ENCODE measurements at places on chromosomes 3 and 15. TPM values are rescaled to one million over a fixed set of nuclear protein-coding genes. Genes with fewer than 3 reads are reported as not detected.

FSTL1 gene
- 12.3 TPM for polyA plus RNA-seq

UACA gene
- polyA plus RNA-seq = 0.10 TPM

CHCHD4 gene
- 32.8 TPM for polyA plus RNA-seq

SLC2A2 gene
- not detected for polyA plus RNA-seq

ZBBX gene
- 2.7 TPM for polyA plus RNA-seq

GOLGA8T gene
- polyA plus RNA-seq = not detected

CAND2 gene
- 21.8 TPM for polyA plus RNA-seq

CYP1A2 gene
- polyA plus RNA-seq = not detected

KLHL40 gene
- polyA plus RNA-seq = not detected

CFAP92 gene
- polyA plus RNA-seq = 1.6 TPM

RHOV gene
- 2.8 TPM for polyA plus RNA-seq

IL17RB gene
- polyA plus RNA-seq = 2.2 TPM

MEX3B gene
- polyA plus RNA-seq = 38.8 TPM

PRSS50 gene
- polyA plus RNA-seq = not detected

SMCO1 gene
- polyA plus RNA-seq = not detected

MYRIP gene
- polyA plus RNA-seq = 0.76 TPM

GOLGA6L7 gene
- polyA plus RNA-seq = not detected

PFN2 gene
- polyA plus RNA-seq = 542 TPM

EMC7 gene
- polyA plus RNA-seq = 69.6 TPM

TIPARP gene
- polyA plus RNA-seq = 5.2 TPM

AVEN gene
- polyA plus RNA-seq = 8.8 TPM

BFSP2 gene
- polyA plus RNA-seq = not detected

CHRNA3 gene
- 2.4 TPM for polyA plus RNA-seq

EPHA3 gene
- 33.0 TPM for polyA plus RNA-seq

RYK gene
- polyA plus RNA-seq = 67.7 TPM

NLGN1 gene
- polyA plus RNA-seq = 2.7 TPM

ERC2 gene
- polyA plus RNA-seq = 60.4 TPM

GATM gene
- polyA plus RNA-seq = 13.3 TPM

REC114 gene
- polyA plus RNA-seq = not detected

CPNE4 gene
- 0.59 TPM for polyA plus RNA-seq

SPTBN5 gene
- polyA plus RNA-seq = 0.04 TPM

GCHFR gene
- 7.2 TPM for polyA plus RNA-seq

TNNC1 gene
- polyA plus RNA-seq = not detected

TPRA1 gene
- 26.5 TPM for polyA plus RNA-seq

ATP13A4 gene
- polyA plus RNA-seq = 6.2 TPM

GPR87 gene
- polyA plus RNA-seq = not detected

CHRNA7 gene
- polyA plus RNA-seq = 3.1 TPM

TGM5 gene
- not detected for polyA plus RNA-seq

CHRNA5 gene
- polyA plus RNA-seq = 4.6 TPM

IQCF5 gene
- not detected for polyA plus RNA-seq

MAP1A gene
- 3.4 TPM for polyA plus RNA-seq

COL8A1 gene
- polyA plus RNA-seq = 0.04 TPM

XYLB gene
- polyA plus RNA-seq = 0.50 TPM

CDCP1 gene
- not detected for polyA plus RNA-seq

INSYN1 gene
- 21.3 TPM for polyA plus RNA-seq

PARP15 gene
- polyA plus RNA-seq = not detected

TMCO5A gene
- polyA plus RNA-seq = not detected

TERC gene
- not detected for polyA plus RNA-seq

CPA3 gene
- polyA plus RNA-seq = not detected

Measured in neural cell (in vitro differentiated cells).